ENCODE measurements at places on chromosomes 1 and 21. TPM values are rescaled to one million over a fixed set of nuclear protein-coding genes. Genes with fewer than 3 reads are reported as not detected.

- DNase-seq: no peak
Measured at GRCh38 chr1:91124989-91125417, 103.2 kb upstream of the ZNF644 start.

- peak; percentile 92 for DNase-seq
Measured at GRCh38 chr1:99599678-99600175, 46.2 kb upstream of the PALMD start.

- DNase-seq: no peak
Measured at GRCh38 chr1:29180497-29181412, 945 bp downstream of the SRSF4 start.

OR2M7 gene
- not detected for total RNA-seq

All from HT1080 (cell line).